ENCODE measurements at places on chromosomes 5 and 9.

DNA sequence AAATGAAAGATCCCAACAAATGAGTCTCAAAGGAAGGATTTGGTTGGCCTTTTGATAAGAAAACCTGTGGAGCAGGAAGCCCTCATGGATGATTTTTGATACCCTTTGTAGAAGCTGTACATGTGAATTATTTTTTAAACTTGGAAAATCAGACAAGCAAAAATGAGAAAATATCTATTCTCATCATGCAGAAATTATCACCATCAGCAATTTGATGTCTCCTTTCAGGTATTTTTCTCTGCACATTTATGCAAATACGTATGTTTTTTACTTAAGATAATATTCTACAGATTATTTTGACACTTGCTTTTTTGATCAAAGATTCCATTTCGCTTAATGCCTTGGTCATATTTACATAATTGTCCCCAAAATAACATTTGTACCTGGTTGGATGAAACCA, 7.2 kb downstream of the BTNL9 start:
- no peak for DNase-seq

GRCh38 chr5:41682641-41683040, 172.2 kb upstream of the PLCXD3 start:
- DNase-seq: no peak

DNA sequence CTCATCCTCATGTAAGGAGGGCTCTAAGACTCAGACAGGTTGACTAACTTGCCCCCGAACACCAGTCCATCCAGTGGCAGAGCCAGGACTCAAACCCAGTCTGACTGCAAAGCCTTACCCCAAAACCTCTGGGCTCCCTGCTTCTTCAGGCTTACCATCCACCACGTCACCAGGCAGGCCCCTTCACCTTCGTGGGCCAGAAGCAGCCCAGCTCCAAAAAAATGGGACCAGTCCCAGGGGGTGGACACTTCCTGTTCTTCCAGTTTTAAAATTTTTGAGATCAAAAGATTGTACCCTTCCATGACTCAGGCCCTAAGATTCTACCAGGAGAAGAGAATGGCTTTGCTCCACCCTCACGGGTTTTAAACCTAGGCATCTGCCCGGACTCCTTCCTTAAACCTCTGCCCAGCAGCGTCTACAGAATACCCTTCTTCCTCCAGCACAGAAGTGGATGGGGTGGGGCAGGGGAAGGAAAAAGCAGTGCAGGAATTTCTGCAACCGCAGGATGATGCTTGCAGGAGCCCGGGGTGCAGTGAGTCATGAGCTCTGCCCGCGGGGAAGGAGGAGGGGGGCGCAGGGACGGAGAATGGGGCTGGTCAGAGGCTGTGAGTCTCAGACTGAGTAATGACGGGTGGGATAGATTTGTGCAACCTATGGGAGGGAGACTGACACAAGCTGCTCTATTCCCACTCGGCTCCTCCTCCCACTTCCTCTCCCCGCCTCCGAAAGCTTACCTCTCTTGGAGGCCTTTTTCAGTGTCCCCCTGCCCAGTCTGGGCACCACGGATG, 50.4 kb upstream of the STXBP1 start:
- DNase-seq: no peak

DNA sequence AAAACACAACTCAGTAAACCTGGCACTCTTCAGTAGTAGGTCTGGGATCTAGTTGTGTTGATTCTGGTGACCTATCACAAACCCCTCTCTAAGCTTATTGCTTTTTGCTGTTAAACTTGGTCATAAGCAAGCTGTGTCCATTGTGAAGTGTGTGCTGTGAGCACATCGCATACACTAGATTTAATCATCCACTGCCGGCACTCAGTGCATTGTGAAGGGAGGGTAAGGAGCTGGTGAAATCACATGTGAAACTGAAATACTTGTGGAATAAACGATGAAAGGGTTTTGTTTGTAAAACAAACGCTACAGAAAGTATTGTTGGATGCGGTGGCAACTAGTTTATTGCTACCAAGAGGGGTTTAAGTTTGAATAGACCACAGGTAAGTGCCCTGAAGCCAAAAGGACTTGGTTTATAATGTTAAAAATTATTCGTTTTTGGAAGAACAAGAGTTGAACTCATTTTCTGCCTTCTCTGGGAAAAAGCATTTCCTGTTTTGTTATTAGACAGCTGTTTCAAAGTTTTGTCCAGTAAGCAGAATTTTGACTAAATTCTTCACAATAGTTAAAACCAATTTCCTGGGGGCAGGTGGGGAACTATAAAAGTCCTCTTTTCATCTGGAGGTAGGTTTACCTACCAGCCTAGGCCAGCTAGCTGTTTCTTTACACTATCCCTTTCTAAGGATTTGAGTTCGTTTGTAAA, 24.6 kb downstream of the TJP2 start:
- DNase-seq: no peak

DNA sequence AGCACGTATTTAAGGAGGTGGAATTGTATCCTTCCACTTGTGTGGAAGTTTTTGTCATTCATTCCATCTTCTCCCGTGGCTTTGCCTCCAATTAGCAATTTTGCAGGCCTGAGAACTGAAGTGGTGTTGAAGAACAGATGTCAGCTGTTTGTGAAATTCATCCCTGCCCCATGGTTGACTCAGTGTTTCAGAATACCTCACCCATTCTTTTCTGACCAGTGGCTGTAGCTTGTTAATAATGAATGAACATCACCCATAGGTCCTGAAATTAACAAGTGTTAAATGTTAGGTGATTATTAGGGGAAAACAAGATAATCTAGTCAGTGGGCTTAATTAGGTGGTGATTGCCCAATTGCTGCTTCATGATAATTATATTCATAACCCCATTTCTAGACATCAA, 11.7 kb downstream of the ZNF462 start:
- DNase-seq: no peak

DNA sequence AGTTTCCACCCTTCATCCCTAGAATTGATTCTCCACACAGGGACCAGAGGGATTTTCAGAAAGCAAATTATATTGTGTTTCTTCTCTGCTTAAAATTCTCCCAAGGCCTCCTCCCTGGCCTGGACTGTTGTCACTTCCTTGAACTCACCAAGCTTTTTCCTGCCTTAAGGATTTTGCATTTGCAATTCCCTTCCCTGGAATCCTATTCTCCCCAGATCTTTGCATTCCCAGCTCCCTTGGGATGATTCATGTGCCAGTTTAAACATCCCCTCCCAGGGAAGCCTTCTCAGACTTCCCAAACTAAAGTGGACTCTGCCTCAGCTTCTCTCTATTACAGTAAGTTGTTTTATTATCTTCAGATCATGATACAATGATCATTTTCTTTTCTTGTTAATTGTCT, 35.2 kb upstream of the PDE8B start:
- no peak for DNase-seq

GRCh38 chr5:164741376-164741775, 1236.0 kb downstream of the MAT2B start:
- no peak for DNase-seq

GRCh38 chr5:135242021-135242865, 156.8 kb downstream of the MACROH2A1 start:
- no peak for DNase-seq

- DNase-seq: no peak
These were observed 64.5 kb downstream of the RCL1 start for GRCh38 chr9:4857163-4857810.

- no peak for DNase-seq
These were observed 35.2 kb downstream of the SLC9A3 start for GRCh38 chr5:488744-489688.

DNA sequence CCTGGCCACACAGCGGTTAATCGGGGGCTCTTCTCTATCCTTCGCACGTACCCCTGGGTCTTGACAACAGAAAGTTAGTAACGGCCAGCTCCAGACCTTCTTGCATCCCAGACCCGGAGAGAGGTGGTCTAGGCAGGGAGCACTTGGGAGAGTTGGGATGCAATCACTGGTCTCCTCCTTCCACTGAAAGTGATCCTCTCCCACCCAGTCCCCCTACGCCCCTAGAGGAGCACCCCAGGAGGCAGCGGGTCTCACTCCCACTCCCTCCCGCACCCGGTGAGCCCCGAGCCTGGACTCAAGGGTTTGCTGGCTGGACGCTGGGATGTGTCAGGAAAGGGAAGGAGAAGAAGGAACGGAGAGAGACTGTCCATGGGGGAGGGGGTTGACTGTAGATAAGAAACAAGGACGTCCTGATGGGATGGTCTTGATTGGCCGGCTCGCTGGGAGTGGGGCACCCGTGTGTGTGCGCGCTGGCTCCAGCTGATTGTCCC, 2.0 kb downstream of the RORB start:
- DNase-seq: no peak

GRCh38 chr5:141787376-141787775, 90.8 kb downstream of the PCDH1 start:
- DNase-seq: no peak

DNA sequence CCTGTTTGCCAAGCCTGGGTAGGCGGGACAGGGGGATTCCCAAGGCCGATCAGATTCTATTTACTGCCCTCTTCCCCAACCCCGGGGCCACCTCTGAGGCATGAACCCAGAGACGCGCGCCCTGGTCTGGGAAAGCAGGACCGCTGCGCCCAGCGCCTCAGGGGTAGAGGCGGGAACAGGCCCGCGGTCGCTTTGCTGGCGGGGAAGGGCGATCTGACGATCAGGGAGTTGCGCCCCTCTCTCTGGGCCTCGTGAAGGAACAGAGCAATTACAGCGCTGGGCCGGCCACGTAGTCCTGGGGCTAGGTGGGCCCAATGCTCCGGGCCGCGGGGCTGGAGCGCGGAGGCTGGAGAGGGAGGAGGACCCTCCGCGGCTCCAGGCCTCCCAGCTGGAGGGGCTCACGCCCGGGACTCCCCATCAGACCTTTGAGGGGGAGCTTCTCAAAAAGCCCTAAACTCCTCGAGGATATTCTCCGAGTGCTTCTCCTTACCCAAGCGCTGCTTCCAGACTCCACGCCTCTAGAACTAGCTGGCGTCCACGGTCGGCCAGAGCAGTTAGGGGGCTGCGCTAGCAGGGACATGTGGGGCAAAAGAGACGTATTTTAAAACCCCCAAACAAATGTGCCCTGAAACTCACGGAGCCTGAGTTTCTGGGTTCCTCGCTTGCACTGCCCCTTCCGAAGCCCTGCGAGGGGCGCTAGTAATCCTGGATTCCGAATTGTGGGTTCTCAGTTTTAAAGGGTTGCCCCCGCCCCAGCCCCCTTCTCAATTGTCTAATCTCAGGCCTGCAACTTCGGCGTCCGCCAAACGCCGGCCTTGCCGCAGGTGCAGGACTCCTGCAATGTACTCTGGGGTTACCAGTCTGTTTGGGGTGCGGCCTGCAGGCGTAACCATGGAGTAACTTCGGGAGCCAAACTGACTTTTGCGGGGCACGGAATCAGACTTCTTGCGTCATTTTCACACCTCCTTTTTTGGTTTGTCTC, 57.6 kb downstream of the TMEM174 start:
- DNase-seq: no peak

- no peak for DNase-seq
These were observed 28.2 kb downstream of the NR6A1 start for GRCh38 chr9:124742940-124743339.

- no peak for DNase-seq
These were observed 296.2 kb upstream of the EDIL3 start for GRCh38 chr5:84680908-84681307.

- no peak for DNase-seq
These were observed 597.3 kb upstream of the TYRP1 start for GRCh38 chr9:12095931-12096330.

DNA sequence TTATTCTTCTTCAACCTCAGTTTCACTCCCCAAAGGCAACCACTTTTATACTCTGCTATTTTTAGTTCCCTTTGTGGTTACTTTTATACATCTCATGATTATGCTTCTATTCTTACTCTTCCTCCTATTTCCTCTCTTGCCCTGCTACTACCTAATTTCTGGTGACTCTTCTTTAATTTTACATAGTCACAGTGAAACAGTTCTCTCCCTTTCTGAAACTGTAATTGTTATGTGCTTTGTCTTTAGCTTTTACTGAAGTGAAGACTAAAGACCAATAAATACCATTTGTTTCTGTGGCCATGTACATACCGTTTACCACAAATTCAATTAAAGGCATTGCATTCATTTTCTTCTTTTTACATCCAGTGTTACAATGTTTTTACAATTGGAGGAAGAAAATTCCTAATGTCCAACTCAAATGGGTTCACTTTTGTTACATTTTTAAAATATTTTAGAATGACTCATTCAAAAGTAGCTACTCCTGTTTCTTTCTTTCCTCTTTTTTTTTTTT, 410.6 kb downstream of the PSAT1 start:
- no peak for DNase-seq

DNA sequence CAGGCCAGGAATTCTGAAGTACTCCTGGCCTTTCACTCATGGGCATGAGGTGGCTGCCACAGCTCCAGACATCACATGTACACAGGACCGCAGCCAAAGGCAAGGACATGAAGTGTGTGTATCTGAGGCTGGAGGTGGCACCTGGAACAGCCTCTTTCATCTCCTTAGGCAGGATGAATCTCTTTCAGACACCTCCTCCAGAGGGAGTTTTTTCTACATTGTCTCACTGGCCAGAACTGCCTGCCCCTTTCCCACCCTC, 142.8 kb downstream of the BARX1 start:
- DNase-seq: no peak

DNA sequence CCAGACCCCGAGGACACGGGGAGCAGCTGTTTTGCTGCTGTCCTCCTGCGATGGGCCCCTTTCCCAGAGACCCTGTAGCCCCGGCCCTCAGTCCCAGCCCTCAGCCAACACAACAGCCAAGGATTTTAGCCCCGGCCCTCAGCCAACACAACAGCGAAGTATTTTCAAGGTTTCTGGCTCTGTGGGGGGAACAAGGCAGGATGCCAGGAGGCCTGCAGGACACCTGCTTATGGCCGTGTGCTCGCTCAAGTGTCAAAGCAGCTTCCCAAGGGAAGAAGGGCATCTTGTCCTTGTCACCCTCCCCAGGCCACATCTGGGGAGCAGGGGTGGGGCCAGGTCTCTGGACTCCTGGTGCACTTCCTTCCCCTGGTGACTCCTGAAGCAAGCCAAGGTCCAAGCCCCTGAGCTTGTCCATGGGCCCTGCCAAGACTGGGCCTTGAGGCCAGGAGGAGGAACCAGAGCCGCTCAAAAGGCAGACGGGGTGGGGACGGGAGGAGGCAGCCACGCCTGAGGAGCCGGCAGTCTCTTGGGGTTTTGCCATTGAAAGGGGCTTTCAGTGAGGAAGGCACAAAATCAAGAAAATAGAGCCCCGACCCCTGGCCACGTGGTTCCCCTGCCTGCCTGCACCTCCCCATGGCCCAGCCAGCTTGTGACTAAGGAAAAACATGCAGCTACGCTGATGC, 10.8 kb downstream of the KCNT1 start:
- DNase-seq: peak; percentile 39

DNA sequence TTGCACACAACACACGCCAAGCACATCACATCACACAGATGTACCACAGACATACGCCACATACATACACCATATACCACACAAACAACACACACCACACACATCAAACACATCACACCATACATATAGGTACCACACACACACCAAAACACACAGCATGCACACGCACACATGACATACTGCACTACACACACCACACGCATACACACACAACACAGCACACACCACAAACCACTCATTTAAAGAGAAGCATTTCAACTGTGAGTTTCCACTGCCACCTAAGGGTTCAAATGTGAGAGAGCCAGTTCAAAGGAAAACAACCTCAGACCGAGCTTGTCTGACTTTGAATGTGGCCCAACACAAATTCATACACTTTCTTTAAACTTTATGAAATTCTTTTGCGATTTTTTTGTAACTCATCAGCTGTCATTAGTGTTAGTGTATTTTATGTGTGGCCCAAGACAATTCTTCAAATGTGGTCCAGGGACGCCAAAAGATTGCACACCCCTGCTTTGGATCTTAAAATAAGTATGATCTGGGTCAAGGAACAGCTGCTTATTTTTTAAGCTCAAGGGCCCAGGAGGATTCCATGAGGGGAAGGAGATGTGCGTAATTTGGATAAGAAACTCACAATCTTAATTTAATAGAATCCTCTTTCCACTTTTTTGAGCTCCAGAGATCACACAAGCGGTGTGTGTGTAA, 494.6 kb downstream of the GADD45G start:
- peak; percentile 24 for DNase-seq
